NCI-H187 treated with DMSO at 0.1 percent for 48 hours (cell line): ENCODE measurements at places on chromosomes 16 and 17.

DNA sequence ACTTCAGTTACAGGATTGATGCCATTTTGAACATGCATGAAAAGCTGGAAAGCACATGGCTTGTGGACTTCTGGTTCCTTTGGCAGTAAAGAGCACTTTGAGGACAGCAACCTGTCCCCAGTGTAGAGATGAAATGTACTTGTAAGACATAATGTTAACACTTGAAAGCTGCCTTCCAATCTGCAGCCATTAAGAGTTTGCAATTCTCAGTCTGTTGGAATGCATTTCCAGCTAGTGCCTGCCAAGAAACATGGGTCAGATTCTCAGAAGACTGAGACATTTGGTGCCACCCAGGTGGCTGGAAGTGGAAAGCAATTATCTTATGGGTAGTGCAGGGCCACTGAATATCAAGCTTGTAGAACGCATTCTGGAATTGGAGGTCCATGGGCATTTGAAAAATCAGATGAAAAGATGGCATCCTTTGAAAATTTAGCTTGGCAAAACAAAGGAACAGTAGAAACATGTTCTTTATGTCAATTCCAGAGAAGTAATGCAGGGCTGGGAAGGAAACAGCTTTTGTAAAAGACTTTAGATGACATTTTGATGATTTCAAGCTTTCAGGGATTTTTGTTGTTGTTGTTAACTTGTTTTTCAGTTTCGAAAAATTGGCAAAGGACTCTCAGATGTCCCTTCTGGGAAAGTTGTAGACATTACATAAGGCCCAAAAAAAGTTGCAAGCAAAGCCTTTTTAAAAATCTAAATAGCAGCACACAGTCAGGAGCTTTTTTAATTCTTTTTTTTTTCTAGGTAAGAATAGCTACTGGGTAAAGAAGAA, 147.0 kb downstream of the ABCA8 start:
- no peak for DNase-seq

DNA sequence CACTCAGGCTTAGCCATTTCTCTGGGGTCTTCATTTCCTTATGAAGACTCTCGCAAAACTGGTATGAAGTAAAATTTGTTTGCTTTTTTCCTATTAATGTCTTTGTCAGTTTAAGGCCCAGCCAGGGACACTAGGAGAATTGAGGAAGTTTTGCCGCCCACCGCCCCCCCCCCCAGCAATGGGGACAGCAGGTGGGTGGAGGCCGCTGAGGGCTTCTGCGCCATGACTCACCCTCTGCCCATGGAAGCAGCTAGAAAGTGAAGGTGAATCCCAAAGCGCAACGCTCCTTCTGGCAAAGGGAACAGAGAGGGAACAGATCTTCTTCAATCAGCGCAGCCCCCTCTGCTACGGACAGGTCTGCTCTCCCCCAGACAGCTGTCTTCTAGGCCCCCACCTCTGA, 49.7 kb downstream of the MARF1 start:
- no peak for DNase-seq

DNA sequence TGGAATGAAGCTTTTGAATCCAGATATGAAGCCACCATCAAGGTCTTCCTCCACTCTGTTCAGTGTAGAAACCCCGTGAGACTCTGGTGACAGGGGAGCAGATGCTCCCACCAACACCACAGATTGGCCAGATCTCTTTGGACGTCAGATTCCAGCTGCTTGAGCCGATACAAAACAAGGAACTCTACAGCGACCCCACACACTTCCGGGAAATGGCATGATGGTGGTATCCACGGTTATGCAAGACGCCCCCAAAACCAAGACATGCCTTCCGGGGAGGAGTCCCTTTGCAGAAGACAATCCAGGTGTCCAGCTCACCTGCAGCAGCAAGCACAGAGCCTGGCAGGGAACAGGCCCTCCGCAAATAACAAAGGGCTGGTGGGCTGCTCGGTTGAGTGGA, 19.8 kb upstream of the PITPNA start:
- DNase-seq: no peak

- DNase-seq: no peak
Observed at GRCh38 chr16:3266873-3267537, 10.6 kb upstream of the MEFV start.

GRCh38 chr16:30720694-30721093, 21.7 kb downstream of the SRCAP start:
- DNase-seq: no peak
